ENCODE measurements at places on chromosomes 1 and 21. TPM values are rescaled to one million over a fixed set of nuclear protein-coding genes. Genes with fewer than 3 reads are reported as not detected.

GRCh38 chr1:149849947-149850360, 49.4 kb upstream of the BOLA1 start:
- DNase-seq = no peak

DNA sequence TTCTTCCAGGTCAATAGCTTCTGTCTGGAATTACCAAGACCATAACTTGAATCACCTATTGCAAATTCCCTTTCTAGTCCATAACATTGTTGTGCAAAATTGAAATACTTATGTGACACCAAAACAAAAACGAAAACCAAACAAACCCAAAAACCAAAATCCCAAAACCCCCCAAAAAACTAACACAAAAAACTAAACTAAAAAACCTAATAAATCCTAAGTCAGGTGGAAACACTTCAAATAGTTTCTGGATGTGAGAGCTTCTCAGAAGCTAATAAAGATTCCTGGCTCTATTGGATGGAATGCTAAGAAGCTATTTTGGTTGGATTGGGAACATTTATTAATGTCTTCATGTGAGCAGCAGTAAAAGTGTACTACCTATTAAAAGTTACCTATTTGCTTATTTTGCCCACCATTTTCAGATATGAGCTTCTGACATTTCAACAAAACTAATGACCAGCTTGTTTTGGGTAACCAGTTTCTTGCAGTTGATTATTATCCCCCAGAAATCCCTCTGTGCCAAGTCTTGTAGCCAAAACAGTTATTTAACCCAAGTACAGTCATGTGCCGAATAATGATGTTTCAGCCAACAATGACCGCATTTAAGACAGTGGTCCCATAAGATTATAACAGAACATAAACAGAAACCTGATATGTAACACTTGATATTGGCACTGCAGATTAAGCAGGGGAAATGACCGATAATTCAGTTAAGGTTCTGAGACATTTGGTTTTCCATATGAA, 76.4 kb downstream of the LTN1 start:
- no peak for DNase-seq

DNA sequence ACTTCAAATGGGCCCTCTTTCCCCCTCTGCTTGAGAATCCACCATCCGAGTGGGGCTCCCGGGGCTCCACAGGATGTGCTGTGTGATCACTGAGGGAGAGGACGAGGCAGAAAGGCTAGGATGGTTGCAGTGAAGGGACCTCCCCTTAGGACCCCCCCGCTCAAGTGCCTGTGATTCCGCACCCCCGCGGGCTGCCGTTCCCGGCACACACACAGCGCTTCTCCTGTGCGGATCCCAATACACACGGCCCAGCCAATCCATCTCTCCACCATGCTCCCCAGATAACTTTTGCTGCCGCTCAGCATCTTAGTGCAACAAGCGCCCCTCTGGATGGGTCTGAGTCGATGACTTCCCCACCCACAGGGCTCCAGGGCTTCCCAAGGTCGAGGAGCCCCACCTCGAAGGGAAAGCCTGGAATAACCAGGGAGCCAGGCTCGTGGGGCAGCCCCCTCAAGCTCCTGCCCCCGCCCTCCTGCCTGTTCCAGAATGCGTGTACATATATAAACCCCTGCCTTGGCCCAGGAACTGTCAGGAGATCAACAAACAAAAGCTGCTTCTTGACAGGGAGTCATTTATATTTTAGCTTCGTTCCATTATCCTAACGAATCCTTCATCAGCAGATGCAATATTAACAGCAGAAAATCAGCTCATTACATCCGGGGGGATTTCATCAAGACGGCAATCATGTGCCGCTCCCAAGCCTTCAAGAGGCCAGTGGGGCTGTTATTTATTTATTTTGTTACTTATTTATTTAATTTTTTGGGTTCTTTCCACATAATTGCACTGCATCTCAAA, 83.7 kb downstream of the CASZ1 start:
- no peak for DNase-seq

DNA sequence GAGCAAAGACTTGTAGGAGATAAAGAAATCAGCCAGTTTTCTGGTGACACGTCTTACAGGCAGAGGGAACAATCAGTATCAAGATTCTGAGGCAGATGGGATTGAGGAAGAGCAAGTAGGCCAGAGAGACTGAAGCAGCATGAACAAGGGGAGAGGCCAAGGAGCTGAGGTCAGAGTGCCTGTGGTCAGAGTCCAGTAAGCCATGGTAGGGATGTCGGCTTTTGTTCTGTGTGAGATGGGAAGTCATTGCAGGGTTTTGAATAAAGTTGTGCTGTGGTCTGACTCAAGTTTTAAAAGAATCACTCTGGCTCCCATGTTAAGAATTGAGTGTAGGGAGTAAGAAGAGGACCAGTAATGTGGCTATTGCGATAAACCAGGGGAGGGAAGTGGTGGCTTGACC, 85.9 kb upstream of the IVNS1ABP start:
- DNase-seq = no peak

DNA sequence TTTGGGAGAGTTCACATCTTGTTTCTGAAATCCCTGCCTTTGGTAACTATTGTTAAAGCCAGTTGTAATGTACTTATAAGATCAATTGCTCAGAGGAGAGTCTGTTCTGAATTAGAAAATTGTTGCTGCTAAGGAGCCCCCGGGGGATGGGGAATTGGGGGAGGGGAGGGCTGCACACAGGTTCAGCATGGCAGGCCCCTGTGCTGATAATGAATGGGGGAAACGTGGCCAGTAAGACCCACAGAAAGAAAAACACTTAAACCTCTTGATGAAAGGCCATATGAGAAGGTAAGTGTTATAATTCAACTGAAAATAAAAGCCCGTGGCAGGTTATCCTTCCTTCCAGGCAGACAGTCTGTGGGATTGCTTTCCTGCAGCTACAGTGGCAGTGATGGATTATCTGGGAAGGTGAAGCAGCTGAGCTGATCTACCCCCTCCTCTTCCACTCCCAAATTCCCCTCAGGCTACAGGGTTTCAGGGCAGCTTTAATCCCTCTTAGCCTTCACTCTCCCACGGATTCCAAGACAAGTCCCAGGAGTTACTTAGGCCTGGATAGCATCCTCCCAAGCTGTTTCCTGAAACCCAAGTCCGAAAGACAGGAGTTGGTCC, 398.8 kb downstream of the TBX15 start:
- DNase-seq = no peak

DNA sequence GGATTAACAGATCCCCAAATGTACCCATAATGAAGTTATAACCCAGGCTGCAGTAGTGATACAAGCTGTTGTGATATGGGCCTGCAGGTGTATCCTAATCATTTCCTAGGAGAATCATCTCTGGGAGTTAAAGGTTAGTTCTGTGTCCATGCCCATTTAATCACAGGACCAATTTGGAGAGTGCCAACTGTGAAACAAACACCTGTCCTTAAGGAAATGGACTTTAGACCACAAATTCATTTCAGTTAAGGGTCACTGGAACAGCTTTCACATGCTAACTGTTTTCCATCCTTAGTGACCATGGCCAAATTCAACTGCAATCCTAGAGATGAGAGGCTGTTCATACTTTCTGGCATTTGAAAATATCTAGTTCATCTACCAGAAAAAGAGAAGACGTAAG, 160.9 kb downstream of the GPATCH2 start:
- no peak for DNase-seq

- no peak for DNase-seq
These were observed 2.4 kb upstream of the C1orf115 start for GRCh38 chr1:220687809-220688208.

GRCh38 chr21:29219165-29219770, 79.5 kb upstream of the BACH1 start:
- no peak for DNase-seq

DNA sequence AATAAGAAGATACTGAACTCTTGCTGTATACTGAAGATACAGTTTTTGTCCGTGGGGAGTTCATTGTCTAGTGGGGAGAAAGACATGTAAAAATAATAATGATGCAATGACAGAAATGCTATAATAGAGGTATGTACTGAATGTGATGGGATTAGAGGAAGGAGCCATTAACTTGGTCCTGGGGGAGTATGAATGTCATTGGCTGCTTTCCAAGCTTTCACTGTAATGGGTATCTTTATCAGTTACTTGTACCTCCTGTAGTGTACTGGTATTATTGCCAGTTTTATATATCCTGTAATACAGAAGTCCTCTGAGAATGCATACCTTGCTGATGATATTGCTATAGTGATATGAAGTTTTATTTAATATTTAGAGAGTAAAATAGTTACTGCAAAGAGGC, 7.4 kb downstream of the BTBD8 start:
- DNase-seq = no peak

- no peak for DNase-seq
These were observed 44.1 kb downstream of the COL18A1 start for GRCh38 chr21:45448810-45449657.

The TNFRSF9 gene
- total RNA-seq = not detected

The CLIC6 gene
- total RNA-seq = 0.31 TPM

The TSSK3 gene
- total RNA-seq = not detected

The KPRP gene
- total RNA-seq = not detected

All from occipital lobe (tissue), 3 donors.